RPMI7951 (cell line): ENCODE measurements at places on chromosomes 1 and 21.
A peak's percentile ranks its signal among the peaks of the same experiment; 100 is the strongest.

- DNase-seq: peak; percentile 90
These were observed at the start of gene NECAP2 for GRCh38 chr1:16440470-16441281. Gene NECAP2 (plus strand): TSS chr1:16440724. CDS start chr1:16440762, 38 bp downstream.

- peak; percentile 10 for DNase-seq
These were observed 1.7 kb downstream of the RLF start for GRCh38 chr1:40162753-40163441.

- DNase-seq: no peak
These were observed 17.4 kb downstream of the ATP1A4 start for GRCh38 chr1:160168609-160169369.

GRCh38 chr1:23198373-23198772, 18.9 kb downstream of the HTR1D start:
- DNase-seq: peak; percentile 93

DNA sequence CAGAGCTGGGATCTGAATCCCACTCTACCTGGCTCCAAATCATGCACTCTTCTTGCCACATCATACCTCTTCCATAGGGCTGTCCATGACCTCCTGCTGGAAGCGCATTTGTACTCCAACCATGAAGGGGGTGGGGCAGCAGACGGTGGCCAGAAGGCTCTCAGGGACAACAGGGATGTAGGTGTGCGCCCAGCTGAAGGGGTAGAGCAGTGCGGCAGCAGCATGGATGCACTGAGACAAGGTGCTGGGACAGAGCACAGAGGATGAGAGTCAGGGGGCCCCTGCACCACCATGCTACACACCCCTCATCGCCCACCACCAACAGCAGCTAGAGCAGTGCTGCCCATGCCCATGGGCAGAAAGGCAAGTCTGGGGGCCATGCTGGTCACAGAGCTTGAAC, 8.4 kb downstream of the DENND2D start:
- no peak for DNase-seq

- DNase-seq: no peak
These were observed 60.0 kb downstream of the LTN1 start for GRCh38 chr21:28932717-28933116.

- no peak for DNase-seq
These were observed 85.9 kb downstream of the TM2D1 start for GRCh38 chr1:61638911-61639605.

DNA sequence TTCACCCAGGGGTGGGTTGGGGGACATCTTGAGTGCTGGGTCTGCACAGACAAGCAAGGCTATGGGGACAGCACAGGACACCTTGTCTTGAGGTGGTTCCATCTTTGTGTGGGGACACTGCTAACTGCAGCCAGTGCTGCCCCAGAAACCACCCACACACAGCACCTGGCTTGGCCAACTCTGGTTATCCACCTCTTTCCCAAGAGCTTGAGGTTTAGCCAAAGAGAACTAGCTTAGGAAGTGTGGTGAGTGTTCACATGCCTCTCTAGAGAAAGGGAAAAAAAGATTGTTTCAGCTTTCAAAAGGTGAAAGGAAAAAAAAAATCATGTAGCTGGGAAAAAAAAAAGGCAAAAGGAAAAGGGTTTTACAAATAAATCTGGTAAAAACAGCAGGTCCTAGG, 32.4 kb downstream of the BCAR3 start:
- DNase-seq: no peak

DNA sequence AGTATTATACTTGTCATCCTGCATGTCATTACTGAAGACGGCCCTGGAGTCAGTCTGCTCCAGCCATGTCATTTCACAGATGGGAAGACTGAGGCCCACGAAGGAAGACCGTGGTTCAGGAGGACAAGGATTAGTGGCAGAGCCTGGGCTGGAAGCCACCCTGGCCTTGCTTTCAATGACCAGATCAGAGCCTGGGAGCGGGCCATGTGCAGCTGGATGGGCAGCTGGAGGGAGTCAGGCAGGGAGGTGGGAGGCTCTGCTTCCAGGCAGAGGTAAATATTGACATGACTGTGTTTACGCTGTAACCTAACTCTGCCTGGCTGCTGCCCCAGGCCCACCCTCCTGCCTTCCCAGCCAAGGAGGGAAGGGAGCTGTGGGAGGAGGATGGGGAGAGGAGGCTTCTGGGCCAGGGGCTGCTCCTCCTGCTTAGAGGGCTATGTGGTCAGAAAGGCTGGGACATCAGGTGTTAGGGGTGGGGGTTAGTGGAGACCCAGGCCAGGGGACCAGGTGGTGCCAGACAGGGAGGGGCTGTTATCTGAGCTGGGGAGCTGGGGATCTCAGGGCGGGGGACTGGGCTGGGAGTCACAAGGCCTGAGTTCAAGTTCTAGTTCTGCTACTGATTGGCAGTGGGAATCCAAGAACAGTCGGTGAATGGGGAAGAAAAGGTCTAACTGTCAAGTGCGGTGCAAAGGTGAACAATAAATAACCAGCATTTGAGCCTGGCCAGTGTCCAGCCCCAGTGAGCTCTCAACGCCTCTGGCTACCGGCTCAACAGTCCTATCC, 48.5 kb upstream of the ECE1 start:
- peak; percentile 34 for DNase-seq

DNA sequence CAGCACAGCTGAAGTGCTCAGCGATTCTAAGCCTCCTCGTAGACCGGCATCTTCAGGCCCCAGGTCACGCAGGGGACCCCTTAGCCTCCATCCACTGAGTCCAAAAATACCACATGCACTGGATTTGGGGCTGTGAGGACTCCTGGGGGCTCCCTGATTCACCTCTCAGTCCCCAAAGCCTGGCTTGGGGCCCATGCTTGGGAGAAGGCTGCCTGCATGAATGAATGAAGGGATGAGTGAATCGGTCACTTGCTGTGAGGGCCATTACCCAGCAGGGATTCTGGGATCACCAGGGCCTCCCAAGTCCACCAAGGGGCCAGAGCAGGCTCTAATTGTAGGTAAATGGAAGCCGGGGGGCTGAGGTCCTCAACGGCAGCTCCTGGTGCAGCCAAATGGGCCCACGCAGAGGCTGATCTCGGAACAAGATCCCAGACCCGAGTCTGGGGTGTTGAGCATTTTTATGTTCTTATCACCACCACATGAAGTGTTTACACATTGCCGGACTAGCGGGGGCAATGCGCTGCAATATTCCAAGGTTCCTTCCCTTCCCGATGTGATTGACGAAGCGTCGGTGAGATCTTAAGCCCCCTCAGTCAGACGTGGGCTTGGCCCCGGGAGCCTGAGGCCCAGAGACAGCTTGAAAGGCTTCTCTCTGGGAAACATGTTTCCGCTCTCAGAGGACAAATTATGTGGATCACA, 13.6 kb upstream of the ARHGEF16 start:
- no peak for DNase-seq

GRCh38 chr1:117093870-117094621, 27.5 kb downstream of the TRIM45 start:
- DNase-seq: peak; percentile 70
